ENCODE measurements at places on chromosomes 2 and 18.

- no peak overlapping the region for H3K4me3 ChIP-seq
- H3K27ac ChIP-seq = peak overlapping the region; percentile 39
- no peaks in the 10 kb centered on the region for H3K27me3 ChIP-seq
- DNase-seq = peak; percentile 84
- peaks cover 10% of the 10 kb centered on the region for H3K4me1 ChIP-seq
- H3K36me3 ChIP-seq = peaks cover 3% of the 10 kb centered on the region
Measured at GRCh38 chr2:201432621-201433393, 18.5 kb downstream of the TRAK2 start.

GRCh38 chr2:126784621-126785020 is 114.1 kb upstream of the TEX51 start:
- H3K27me3 ChIP-seq = peaks cover 6% of the 10 kb centered on the region
- H3K4me3 ChIP-seq = no peak overlapping the region
- no peak for DNase-seq
- H3K27ac ChIP-seq = no peak overlapping the region
- H3K4me1 ChIP-seq = peaks cover 12% of the 10 kb centered on the region

DNA sequence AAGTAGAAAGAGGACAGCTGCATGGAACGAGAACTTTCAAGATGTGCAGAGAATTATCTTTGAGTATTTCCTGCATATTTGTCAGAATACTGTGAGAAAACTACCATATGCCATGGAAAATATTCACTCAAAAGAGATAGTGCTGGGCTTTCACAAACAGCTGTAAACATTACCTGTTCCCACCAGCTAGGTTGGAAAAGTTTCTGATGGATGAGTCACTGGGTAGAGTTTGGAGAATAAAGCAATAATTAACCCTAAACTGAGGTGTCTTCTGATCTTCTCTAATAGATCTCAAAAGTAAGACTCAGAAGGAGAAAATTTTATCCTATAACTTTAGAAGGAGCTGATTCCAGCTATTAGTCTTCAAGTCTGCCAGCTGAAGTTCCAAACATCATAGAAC is 3.9 kb upstream of the FSIP2 start:
- H3K27me3 ChIP-seq = no peaks in the 10 kb centered on the region
- H3K4me3 ChIP-seq = no peak overlapping the region
- H3K27ac ChIP-seq = no peak overlapping the region
- no peaks in the 10 kb centered on the region for H3K36me3 ChIP-seq
- no peaks in the 10 kb centered on the region for H3K4me1 ChIP-seq

GRCh38 chr2:135612319-135612718 is 81.0 kb downstream of the R3HDM1 start:
- no peaks in the 10 kb centered on the region for H3K4me1 ChIP-seq
- no peaks in the 10 kb centered on the region for H3K27me3 ChIP-seq
- no peak for DNase-seq
- H3K4me3 ChIP-seq = no peak overlapping the region
- no peaks in the 10 kb centered on the region for H3K36me3 ChIP-seq

Data from muscle of leg (tissue), 16 donors.